Mammary epithelial cell (primary cell): ENCODE measurements at places on chromosomes 2 and 18. TPM values are rescaled to one million over a fixed set of nuclear protein-coding genes. Genes with fewer than 3 reads are reported as not detected.
A peak's percentile ranks its signal among the peaks of the same experiment; 100 is the strongest.

The UGP2 gene
- polyA plus RNA-seq, result 87.4 TPM

The ITGB6 gene
- polyA plus RNA-seq, result 162 TPM

The LAMA1 gene
- polyA plus RNA-seq, result 24.9 TPM

The BOLL gene
- not detected for polyA plus RNA-seq

The CARF gene
- polyA plus RNA-seq, result 3.3 TPM

The SKA1 gene
- 11.2 TPM for polyA plus RNA-seq

The C2orf74 gene
- polyA plus RNA-seq, result 19.2 TPM

The VIT gene
- 0.08 TPM for polyA plus RNA-seq

The GRB14 gene
- 3.8 TPM for polyA plus RNA-seq

DNA sequence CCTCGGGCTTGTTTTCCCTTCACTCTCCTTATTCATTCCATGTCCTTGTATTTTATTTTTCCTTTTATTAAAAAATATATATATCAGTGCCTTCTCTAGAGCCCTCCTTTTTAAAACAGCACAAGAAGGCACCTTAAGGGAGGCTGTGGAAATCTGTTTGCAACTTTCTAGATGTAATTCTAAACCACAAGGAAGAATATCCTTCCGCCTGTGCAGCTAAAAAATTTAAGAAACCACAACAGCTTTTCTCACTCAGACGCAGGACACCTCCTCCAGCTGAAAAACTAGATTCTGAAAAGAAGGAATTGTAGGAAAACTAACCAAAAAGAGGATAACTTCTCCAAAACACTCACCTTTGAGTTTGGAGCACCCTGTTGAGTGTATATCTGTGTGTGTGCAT, 142.2 kb downstream of the BCL11A start:
- no peak for DNase-seq

DNA sequence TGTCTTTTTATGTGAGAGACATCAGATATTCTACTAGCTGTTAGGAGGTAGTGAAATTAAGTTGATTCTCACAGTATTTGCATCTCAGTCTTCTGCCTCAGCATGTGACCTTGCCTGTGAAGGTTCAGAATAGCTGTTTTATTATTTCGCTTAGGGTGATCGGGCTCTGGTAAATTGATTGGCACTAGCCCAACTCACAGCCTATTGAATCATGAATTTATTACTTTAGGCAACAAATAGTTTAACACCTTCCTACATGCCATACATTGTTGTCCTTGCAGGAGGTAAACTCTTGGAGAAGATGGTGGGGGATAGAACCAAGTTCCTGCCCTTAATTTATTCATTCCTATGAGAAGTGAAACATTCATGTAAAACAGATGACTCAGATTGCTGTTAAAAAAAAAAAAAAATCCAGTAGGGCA, 101.9 kb downstream of the GPD2 start:
- DNase-seq, result no peak

DNA sequence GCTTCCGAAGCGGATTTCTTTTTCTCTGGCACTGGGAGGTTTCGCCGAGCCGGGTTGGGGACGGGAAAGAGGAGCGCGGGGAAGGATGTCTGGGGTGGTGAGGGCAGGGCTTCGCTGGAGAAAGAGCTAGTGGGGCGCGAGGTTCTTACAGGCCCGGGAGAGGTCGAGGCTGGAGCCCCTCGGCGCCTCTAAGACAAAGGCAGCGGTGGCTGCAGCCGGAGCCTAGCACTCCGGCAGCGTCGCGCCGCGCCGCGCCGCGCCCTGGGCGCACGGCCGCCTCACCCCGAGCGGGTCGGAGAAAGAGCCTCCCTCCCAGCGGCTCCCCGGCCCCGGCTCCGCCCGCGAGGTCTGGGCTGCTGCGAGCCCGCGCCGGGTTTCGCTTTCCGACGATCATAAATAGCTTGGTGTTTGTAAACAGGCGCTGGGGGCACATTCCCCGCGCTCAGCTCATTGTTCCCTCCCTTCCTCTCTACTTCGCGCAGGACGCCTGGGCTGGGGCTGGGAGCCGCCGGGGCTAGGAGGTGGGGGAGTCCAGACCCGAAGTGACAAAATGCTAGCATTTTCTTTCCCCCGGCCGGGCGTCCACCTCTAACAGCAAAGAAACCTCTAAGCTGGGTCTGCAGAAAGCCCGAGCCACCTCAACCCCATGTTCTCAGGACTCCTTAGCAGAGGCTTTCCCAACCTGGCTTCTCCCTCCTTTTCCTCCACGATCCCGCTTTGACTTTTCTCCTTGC, 813 bp upstream of the MEIS1 start:
- DNase-seq, result peak; percentile 71

GRCh38 chr2:64941143-64941542, 48.1 kb upstream of the SLC1A4 start:
- DNase-seq, result no peak

- no peak for DNase-seq
Measured at GRCh38 chr18:66630831-66631230, 26.9 kb upstream of the CDH19 start.
